Hepatocyte (in vitro differentiated cells): ENCODE measurements at places on chromosomes 1 and 21.

- no peak for DNase-seq
Measured at GRCh38 chr1:200062143-200062542, 34.6 kb downstream of the NR5A2 start.

DNA sequence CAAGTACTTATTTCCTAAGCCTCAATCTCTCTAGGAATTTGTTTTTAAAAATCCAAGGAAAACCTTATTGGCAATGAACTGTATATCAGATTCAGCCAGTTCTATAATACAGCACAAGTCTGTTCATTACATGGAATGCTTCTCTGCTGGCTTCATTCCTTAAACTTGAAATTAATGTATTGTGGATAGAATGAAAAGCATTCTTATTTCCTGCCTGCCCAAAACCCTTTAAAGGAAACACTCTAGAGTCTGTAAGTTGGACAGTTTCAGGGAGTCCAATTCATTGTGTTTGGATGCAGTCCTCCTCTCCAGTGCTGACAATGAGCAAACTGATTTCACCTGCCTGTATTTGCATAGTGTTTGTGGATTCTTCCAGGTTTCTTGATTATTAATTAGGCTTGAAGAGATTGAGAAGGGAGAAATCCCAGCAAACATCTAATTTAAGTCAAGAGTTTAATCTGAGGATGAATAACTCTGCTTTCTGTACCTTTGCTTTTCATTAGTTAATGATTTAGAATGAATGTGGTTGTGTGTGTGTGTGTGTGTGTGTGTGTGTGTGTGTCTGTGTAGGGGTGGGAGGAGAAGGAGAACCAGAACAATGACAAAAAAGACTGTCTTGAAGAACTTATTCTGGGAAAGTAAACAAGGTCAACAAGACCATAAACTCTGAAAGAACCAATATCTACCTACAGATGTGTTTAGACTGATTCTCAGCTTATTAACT lies 61.2 kb downstream of the CACHD1 start:
- no peak for DNase-seq

DNA sequence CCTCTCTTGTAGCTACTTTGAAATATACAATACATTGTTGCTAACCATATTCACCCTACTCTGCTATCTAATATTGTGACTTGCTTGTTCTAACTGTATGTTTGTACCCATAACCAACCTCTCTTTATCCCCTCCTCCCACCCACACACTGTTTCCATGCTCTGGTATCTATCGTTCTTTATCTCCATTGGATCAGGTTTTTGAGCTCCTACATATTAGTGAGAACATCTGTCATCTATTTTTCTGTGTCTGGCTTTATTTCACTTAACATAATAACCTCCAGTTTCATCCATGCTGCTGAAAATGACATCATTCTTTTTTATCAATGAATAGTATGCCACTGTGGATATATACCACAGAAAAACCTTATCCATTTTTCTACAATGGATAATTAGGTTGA lies 1230.1 kb downstream of the PLA2G4A start:
- DNase-seq = no peak

DNA sequence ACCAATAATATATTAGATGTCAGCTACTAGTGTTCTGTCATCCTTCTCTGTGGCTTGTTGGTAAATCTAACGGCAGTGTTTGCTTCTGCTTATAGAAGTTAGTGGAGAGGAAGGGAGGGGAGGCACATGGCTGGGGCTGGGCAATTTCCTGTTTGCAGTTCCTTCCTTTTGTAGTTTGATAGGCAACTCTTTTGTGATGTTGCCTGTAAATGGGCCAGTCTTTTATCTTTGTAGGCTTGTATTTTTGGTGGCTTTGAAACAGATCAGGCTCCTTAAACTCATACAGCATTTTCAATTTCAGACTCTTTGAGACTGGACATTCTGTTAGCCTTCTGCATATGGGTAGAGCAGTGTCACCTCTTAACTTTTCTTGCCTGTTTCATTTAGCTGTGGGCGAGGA lies 48.1 kb downstream of the CDC14A start:
- DNase-seq = no peak

- no peak for DNase-seq
Measured at GRCh38 chr1:74579425-74579824, 67.0 kb upstream of the LRRC53 start.

DNA sequence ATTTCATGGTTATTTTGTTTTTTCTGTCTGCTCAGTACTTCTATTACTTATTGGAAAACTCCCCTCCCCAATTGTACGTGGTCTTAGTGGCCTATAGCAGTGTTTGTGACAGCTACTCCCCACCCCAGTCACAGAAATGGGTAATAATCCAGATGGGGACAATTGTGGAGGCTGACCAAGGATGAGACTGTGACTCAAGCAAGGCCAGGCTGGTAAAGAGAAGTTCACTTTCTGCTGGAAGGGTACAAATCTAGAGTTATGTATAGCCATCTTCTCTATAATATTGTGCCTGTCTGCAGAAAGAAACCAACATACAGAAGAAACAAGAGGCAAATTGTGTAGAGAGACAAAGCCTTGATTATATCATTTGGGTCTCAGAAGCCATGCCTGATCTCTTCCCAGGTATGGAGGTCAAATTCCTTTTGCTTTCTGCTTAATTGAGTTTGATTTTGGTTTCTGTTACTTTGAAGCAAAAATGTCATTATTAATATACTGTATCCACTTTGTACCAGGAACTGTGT lies 270.4 kb downstream of the HLX start:
- DNase-seq = no peak

GRCh38 chr1:32984455-32985171 lies 20.0 kb upstream of the RNF19B start:
- DNase-seq = no peak

DNA sequence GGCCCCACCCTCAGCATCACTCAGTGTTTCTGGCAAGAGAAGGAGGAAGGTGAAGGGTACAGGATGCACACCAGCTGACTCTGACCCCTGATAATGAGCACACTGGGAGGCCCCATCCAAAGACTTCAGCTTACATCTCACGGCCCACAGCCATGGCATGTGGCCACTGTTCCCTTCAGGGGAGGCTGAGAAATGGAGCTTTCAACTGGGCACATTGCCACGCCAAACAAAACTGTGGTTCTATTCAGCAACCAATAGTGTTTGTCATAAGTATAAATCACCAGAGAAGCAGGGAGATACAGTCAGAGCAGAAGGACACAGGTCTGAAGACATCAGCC lies 12.7 kb upstream of the TRAF3IP3 start:
- DNase-seq = no peak
